ENCODE measurements at places on chromosomes 12 and 14.

- no peak for DNase-seq
Measured at GRCh38 chr12:111347891-111348644, 20.8 kb downstream of the PHETA1 start.

DNA sequence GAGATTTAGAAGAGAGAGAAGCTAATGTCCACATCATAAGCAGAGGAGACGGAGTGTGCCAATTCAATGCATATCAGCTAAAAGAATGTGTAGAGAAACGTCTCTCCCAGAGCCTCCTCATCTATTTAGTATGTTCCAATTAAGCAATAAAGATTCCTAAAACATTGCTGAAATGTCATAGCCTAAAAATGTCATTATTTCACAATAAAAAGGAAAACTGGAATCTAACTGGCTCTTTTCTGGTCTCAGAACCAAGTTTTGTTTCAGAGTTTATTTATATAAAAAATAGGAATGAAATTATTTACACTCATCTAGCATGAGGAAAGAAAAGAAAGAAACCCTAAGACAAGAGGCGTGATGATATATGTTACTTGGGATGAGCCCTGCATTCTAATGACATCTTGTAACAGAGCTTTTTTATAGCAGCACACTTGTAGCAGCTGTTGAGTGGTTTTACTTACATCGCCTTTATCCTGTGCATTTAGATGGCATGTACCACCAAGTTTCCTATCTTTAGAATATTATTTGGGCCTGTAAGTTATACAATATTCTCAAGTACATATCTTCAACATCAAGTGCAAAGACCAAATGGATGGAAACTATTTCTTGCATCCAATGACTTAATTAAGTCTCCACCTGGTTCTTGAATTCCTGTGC is 266.3 kb upstream of the PRKD1 start:
- DNase-seq = no peak

- no peak for DNase-seq
Measured at GRCh38 chr14:76143642-76144041, 8.1 kb upstream of the GPATCH2L start.

- DNase-seq = no peak
Measured at GRCh38 chr14:77436042-77436441, 12.7 kb upstream of the NOXRED1 start.

- no peak for DNase-seq
Measured at GRCh38 chr12:98745578-98746391, 100.7 kb downstream of the APAF1 start.

DNA sequence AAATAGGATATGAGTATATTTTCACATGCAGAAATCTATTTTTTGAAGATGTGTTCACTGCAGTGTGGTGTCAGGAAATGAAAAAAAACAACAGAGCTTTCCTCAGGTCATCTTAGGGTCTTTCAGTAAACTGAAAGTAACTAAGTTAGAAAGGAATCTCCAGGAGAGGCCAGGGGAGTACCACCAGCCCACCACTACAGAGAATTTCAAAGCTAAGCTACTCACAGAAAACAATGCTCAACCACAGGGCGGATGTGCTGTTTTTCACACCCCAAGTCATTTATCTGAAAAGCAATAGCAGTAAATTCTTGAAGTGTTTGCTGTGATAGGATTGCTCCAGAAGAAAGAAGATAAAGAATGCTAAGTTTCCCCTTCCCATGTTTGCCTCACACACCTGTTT is 79.0 kb downstream of the IFNG start:
- peak; percentile 15 for DNase-seq

DNA sequence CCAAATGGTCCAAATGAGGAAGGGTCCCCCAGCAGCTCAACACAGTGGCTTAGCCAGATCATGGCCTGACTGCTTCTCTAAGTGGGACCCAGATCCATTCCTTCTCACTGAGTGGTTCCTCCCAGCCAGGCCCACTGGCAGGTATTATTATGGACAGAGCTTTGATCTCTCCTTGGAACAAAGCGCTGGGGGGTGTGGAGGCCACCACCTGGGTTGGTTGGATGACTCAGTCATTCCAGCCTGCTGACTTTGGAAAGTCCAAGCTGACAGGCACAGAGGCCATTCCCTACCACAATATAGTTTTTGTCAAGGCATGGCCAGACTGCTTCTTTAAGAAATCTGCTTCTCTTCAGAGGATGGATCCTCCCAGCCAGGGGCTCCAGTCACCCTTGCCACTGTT is 341.1 kb downstream of the BTG1 start:
- DNase-seq = no peak

DNA sequence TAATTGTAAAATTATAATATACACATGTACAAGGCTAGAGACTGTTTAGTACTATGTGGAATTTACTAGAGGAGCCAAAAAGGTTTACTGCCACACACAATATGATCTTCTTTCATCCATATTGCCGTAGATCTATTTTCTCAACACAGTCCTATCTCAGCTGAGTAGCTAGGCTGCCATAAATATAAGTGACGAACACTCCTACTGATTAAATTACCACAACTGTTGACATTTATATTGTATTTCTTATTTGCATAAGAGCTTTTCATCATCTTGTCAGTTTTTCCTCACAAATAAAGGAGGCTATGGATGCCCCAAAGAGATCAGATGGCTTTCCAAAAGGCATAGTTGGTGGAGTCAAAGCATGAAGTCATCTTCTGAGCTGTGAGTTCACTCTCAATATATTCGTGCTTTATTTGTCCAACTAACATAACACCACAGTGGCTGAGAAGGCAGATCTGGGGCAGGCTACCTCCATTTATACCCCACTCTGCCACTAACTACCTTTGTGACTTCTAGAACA is 78.6 kb downstream of the CCDC59 start:
- no peak for DNase-seq

DNA sequence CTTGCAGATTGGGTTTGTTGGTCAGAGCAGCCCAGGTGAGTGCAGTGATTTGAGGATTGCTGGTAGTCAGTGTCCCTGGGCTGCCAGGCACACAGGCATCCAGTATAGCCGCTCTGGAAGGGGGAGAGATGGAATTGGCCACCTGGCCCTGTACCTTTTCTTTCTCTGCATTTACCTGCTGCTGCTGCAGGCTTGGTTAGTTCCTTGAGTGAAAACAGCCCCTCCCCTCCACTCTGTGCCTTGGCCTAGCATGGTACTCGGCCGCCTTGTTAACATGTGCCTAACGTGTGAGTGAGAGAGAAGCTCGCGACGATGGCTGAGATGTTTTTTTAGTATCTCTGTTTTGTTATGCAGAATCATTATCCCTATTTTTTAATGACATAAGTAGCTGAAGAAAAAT is 49.3 kb upstream of the AMN start:
- no peak for DNase-seq

- DNase-seq = no peak
Measured at GRCh38 chr12:43861015-43861839, 25.3 kb downstream of the TMEM117 start.

DNA sequence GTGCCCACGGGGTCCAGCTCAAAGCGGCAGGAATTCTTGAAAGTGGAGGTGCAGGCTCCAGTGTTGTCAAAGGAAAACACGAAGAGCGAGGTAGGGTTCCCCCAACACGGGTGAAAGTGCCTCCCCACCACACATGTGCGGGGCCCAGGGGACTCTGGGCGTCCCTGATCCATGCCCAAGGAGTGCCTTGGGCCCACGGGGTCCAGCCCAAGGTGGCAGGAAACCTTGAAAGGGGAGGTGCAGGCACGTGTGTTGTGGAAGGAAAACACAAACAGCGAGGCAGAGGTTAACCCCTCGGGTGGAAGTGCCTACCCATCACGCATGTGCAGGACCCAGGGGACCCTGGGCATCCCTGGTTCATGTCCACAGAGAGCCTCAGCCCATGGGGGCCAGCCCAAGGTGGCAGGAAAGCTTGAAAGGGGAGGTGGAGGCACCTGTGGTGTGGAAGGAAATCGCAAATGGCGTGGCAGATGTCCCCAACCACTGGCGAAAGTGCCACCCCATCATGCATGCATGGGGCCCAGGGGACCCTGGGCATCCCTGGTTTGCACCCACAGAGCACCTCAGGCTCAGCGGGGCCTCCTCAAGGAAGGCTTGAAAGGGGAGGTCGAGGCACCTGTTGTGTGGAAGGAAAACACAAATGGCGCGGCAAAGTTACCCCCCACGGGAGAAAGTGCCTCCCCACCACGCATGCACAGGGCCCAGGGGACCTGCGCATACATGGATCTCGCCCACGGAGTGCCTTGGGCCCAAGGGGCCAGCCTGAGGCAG is 584.6 kb downstream of the ALG10 start:
- DNase-seq = no peak

DNA sequence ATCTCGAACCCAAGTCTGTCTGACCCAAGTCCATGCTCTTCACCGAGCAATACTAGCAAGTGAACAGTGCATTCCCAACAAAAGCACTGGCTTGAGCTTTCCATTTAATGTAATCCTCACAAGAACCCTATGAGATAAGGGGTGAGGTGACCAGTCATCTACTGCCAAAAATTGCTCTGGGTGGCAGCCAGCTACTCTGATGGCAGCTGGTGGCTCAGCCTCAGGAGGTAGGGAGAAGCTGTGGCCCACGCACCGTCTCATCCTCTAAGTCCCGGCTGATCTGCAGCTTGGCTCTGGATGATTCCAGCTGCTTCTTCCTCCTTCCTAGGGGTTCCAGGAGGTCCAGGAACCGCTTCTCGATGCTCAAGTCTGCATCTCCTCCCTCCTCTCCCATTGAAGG is 75.2 kb downstream of the PLEKHG3 start:
- DNase-seq = no peak

DNA sequence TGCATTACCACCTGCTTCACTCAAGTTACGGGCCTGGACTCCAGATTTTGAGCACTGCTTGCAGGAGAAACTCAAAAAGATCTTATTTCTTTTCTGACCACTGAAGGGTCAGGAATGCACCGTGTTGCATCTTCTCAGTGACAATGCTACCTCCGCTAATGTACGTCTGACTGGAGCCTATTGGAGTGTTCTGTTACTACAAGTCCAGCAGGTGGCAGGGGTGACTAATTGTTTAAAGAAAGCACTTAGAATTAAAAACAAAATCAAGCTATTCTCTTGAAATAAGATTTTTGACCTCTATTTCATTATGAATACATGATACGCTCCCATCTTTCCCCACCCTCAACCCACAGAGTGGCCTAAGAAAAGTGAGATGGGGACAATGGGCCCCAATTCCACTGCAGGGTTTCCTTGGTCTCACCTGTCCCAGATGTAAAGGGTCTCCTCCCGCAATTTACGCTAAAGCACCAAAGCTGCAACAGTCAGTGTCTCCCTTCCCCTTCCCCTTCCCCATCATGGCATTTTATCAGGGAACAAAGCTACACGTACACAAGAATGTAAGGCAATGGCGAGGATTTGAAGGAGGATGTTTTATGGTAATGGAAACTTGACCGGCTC is 2.2 kb downstream of the TBPL2 start:
- DNase-seq = no peak

- no peak for DNase-seq
Measured at GRCh38 chr12:400828-401227, 616 bp upstream of the CCDC77 start.

DNA sequence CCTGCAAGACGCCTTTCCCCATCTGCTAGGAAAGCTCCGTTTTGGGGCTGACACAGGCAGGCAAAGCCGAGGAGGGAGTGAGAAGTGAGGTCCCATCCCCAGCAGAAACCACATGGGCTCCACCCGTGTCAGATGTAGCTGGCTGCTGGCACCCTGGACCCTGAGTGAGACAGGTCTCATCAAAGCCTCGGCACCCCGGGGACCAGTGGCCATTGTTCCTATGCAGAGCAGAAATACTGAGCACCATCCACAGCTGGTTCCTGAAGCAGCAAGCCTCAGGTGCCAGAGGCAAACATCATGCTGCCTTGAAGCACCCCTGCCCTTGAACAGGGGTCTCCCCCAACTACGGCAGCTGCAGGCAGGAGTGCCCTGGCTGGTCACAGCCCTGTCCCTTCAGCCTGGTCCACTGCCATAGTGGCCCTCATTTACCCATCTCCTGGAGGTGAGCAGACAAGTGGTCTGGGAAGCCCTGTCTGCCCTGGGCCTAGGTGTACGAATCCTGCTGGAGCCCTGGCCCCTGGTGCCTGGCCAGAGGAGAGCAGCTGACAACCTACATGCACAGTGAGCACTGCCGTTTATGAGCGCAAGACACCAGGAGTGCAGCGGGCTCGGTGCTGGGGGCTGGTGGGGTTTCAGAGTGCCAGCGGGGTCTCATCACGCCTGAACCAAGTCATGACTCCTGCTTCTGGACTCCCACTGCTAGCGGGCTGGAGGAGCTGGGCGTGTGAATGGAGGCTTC is 289.8 kb upstream of the RTL1 start:
- DNase-seq = no peak

GRCh38 chr14:19729763-19730162 is 13.6 kb upstream of the OR4Q3 start:
- no peak for DNase-seq

DNA sequence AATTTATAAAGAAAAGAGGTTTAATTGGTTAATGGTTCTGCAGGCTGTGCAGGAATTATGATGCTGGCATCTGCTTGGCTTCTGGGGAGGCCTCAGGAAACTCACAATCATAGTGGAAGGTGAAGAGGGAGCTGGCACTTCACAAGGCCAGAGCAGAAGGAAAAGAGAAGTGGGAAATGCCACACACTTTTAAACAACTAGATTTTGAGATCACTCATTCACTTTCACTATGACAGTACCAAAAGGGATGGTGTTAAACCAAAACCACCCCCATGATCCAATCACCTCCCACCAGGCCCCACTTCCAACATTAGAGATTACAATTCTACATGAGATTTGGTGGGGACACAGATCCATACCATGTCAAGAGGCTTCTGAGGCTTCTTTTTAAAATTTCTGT is 62.6 kb downstream of the SLC38A4 start:
- no peak for DNase-seq

- DNase-seq = no peak
Measured at GRCh38 chr14:67395086-67395875, 16.7 kb downstream of the PLEK2 start.

- DNase-seq = no peak
Measured at GRCh38 chr12:19726592-19726991, 287.3 kb downstream of the AEBP2 start.

- no peak for DNase-seq
Measured at GRCh38 chr14:47678993-47679392, 3.6 kb upstream of the MDGA2 start.

- no peak for DNase-seq
Measured at GRCh38 chr14:21041676-21042433, at the start of gene RNASE7. TSS of gene RNASE7 (plus strand) at chr14:21042362. CDS start at chr14:21042993, 631 bp downstream.

DNA sequence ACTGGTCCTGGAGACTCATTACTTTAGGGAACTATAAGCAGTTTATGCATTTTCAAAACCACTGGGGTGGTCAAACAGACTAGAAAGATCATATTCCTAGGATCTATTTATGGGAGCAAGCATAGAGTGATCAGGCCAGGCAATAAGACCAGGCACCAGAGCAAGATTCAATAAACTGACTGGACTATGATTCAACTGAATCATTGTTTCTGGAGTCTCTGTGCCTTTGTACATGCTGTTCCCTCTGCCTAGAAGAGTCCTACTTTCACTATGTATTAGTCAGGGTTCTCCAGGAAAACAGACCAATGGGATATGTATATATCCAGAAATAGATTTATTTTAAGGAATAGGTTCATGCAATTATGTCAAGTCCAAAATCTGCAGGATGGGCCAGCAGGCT is 55.5 kb downstream of the EMP1 start:
- no peak for DNase-seq

GRCh38 chr12:62640910-62641448 is 174.4 kb downstream of the MON2 start:
- no peak for DNase-seq
